ENCODE measurements at places on chromosomes 2 and 18. TPM values are rescaled to one million over a fixed set of nuclear protein-coding genes. Genes with fewer than 3 reads are reported as not detected.

The TRIM54 gene
- polyA plus RNA-seq = not detected

DNA sequence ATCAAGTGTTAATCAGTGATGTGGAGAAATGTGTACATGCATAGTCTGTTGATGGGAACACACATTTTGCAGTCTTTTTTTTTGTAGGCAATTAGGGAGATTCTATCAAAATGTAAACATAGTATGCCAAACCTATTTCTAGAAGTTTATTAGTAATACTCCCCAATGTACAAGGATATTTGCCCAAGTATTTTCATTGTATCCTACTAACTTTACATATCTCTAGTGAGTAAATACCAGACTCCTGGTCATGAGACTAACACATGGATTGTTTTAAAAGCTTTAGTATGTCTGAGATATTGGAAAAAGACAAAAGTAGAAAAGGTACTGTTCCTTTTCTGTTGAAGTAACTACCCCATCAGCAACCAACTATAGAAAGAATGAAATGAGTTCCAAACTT lies 513.0 kb downstream of the PTPRM start:
- DNase-seq = no peak

The PPP1R1C gene
- not detected for polyA plus RNA-seq

- no peak for DNase-seq
These were observed 80.2 kb upstream of the PKDCC start for GRCh38 chr2:41967476-41968181.

The UGT1A10 gene
- not detected for polyA plus RNA-seq

GRCh38 chr2:238261718-238262375 lies 22.0 kb upstream of the HES6 start:
- DNase-seq = no peak

The ZNF396 gene
- polyA plus RNA-seq = 0.79 TPM

The GLS gene
- polyA plus RNA-seq = 48.8 TPM

- DNase-seq = no peak
These were observed 537 bp upstream of the ZC3H15 start for GRCh38 chr2:186485576-186485870.

DNA sequence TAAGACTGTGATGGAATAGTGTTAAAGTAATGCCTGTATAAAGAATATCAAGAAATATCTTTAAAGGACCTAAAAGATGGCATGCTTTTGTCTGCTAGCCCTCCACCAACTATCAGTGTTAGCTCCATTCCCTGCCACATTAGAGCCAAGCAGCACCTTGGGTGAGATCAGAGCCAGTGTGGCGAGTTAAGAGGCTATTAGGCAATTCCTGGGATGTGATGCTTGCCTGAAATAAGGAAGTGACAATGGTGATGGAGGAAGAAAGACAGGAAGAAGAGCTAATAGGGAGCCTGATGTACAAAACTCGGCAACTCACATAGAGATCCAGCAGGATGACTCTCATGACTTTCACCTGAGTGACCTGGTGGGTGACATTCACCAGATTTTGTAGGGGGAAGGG lies 143.5 kb downstream of the ZEB2 start:
- DNase-seq = no peak

GRCh38 chr18:8133032-8133431 lies 476.2 kb upstream of the RAB12 start:
- DNase-seq = no peak

The CIB4 gene
- polyA plus RNA-seq = not detected

The IL1R2 gene
- 2.6 TPM for polyA plus RNA-seq

DNA sequence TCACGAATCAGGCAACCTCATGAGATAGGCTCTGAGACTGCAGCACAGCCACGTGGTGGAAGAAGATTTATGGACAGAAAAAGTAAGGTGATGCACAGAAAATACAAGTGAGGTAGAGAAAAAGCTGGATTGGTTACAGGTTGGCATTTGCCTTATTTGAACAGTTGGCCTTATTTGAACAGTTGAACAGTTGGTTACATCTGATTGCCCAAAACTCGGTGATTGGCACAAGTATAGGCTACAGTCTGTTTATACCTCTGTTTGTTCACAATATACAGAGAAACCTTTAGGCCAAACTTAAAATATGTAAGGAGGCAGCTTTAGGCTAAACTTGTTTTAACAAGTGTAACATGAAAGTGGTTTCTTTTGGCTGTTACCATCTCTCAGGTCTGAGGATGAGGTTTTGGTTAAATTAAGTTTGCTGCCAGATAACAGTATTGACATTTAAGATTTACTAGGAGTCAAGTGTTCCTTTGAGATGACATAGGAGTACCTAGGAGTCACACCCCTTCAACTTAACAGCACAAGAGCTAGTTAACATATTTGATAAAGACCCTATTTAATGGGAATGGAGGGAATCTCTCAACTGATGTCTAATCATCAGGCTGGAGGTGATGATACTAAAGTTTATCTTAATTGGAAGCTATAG lies 16.5 kb upstream of the GPR155 start:
- no peak for DNase-seq

- no peak for DNase-seq
These were observed 190.5 kb downstream of the RND3 start for GRCh38 chr2:150296770-150297546.

DNA sequence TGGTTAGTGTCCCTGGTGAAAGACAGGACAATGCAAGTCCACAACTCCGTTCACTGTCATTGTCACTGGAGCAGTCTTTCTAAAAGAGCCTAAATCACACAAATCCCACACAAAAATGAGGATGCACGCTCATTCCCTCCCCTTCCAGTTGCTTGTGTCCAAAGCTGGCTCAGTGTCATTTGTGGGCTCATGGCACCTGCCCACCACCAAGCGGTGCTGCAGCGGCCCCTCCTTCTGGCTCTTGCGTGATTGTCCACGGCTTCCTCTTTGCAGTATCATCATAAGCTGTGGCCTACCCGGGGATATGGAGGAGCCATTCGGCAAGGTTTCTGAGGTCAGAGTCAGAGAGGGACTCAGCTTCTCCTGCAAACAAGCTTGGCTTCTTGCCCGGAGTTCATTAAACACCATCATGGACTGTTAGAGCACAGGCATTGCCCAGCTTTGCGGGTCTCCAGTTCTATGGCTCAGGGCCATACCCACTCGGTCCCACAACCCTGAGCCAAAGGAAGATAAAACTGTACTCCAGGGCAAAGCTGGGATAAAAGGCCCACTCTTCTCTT lies 179.4 kb upstream of the AGAP1 start:
- no peak for DNase-seq

- DNase-seq = no peak
These were observed 120.4 kb downstream of the RNF144A start for GRCh38 chr2:7037340-7038333.

- peak; percentile 11 for DNase-seq
These were observed 80.9 kb downstream of the GALNT1 start for GRCh38 chr18:35662293-35663062.

GRCh38 chr2:157260533-157261198 lies 3.2 kb downstream of the GALNT5 start:
- DNase-seq = no peak

GRCh38 chr18:42513441-42513840 lies 558.4 kb downstream of the PIK3C3 start:
- DNase-seq = no peak

The PPP1CB gene
- 123 TPM for polyA plus RNA-seq

DNA sequence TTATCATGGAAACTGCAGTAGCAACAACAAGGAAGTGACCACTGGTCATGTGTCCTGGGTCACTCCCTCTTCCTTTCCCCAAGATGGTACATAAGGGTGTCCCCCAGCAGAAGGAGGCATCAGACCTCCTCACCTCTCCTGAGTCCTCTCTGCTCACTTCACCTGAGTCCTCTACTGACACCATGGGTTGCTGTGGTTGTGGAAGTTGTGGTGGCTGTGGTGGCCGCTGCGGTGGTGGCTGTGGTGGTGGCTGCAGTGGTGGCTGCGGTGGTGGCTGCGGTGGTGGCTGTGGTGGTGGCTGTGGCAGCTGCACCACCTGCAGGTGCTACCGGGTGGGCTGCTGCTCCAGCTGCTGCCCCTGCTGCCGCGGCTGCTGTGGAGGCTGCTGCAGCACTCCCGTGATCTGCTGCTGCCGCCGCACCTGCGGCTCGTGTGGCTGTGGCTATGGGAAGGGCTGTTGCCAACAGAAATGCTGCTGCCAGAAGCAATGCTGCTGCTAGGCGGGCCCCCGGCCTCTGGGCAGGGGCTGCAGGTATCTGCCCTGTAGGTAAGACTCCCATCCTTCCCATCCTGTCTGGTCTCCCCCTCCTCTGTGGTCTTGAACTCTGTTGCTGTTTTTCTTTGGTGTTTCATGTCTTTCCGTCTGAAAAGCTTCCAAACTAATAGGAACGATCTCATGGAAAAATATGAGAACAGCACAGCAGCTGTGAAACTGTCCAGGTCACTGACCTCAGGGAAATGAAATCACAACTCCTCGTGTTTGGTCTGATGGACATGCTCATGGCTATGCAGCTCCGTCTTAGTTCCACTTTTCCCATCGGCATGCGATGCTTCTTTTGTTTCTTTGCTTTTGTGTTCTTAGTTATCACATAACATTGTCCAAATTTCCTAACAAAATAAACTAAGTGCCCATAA lies at the start of gene SCYGR4:
Gene SCYGR4, plus strand, starts transcription at position 183 of the 915 bp plus-strand sequence. Its CDS starts 0 bp downstream, at position 183.
- no peak for DNase-seq

The LYPD1 gene
- not detected for polyA plus RNA-seq

The STPG4 gene
- not detected for polyA plus RNA-seq

DNA sequence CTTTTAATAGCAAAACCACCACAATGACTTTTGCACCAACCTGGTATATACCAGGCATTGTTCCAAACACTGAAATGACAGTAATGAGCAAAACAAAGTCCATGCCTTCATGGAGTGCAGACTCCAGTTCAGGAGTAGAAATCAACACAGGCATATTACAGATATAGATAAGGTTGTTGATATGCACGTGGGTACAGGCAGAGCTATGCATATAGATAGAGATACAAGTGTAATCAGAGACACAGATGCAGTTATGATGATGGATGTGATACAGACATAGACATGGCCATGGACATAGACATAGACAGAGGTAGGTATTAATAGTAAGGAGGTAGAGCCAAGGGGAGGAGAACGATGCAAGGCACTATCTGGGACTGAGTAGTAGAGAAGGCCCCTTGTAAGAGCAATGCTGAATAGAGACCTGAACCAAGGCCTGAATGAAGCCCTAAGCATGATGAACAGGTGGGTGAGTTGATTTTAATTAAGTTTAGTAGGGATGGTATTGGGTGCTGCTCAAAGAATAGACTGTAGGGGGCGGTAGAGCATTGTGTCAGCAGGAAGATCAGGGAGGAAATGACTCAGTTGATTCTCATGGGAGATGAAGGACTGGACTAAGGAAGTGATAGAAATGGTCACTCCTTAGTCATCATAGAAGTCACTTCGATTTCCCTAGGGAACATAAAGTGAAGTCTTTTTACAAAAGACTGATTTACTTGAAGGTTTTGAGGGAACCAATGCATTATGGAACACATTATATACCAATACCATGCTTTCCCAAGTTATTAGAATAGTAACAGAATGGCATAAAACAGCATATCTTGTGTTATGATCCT lies 39.4 kb downstream of the CMPK2 start:
- peak; percentile 58 for DNase-seq

DNA sequence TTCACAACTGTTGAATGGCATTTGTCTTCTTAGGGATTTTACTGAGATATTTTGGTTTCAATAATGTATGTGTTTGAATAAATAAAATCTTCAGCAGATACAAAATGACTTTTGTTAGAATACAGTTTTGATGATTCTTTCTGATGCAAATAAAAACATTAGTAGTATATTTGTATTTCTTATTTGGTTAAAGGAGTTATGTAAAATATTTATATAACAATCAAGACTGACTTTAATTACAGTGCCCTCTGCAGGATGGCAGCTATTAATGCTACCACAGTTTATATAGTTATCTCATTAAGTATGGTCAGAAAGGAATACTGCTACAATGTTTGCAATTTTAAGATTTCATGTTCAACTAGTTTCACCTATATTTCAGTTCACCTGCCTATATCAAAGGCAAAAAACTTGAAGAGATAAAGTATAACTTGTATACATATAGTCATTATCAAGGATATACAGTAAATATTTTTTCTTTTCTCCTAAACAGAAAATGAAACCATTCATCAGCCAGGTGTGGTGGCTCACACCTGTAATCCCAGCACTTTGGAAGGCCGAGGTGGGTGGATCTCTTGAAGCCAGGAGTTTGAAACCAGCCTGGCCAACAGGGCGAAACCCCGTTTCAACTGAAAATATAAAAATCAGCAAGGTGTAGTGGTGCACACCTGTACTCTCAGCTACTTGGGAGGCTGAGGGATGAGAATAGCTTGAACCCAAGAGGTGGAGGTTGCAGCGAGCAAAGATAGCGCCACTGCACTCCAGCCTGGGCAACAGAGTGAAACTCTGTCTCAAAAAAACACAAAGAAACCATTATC lies 19.8 kb downstream of the ARL5A start:
- DNase-seq = no peak

GRCh38 chr2:86781363-86781762 lies 9.3 kb downstream of the CD8A start:
- no peak for DNase-seq

The LINC00305 gene
- polyA plus RNA-seq = not detected

GRCh38 chr18:8097927-8098326 lies 511.3 kb upstream of the RAB12 start:
- no peak for DNase-seq

- DNase-seq = no peak
These were observed 70.5 kb downstream of the CAB39 start for GRCh38 chr2:230783101-230783500.

DNA sequence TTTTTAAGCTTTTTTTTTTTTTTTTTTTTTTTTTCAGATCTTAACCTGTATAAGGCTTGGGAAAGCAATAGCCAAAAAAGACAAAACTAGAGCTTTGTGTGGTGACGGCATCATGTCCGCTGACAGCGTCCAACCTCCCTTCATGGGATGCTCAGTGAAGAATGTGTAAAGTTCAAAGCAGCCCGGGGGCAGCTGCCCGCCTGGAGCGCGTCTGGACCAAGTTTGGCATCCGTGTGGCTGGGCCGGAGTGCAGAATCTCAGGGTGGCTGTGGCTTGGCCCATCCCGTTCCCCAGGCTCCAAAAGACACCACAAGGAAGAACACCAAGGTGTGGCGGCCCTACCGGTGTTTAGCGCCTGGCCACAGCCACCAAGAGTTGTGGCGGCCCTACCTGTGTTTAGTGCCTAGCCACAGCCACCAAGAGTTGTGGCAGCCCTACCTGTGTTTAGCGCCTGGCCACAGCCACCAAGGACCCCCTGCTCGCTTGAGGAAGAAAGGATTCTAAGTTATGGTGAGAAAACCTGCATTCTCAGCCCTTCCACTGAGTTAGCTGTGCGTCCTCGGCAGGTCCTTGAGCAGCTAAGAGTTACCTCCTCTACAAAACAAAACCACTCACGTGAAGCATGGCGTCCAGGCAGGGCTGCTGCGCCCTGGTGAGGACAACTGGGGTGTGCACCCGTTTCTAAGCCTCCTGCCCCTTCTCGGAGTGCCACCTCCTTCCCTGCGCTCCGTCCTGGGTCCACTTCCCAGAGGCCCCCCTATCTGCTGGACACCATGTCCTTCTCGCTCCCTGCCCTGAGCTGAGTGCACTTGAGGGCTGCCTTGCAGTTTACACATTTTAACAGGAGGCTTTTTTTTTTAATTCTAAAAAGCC lies 103.6 kb upstream of the SALL3 start:
- no peak for DNase-seq

DNA sequence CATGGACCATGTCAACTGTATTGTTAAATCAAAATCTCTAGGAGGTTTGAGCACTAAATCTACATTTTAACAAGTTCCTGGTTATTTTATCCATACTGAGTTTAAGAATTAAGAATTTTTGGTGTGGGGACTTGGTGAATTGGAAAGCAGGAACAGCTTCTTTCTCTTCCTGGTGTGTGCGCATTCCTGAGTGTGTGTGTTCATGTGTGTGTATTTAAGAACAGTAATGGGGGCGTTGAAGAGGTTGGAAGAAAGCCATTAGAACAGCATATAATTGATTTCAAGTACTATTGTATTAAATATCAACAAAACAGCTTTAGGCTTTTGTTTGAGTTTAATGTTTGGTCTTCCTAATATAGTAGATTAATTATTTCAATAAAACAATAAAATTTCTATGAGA lies 801.3 kb upstream of the ID2 start:
- DNase-seq = no peak

The TTN gene
- 1.7 TPM for polyA plus RNA-seq
